ENCODE measurements at places on chromosomes 1 and 21. TPM values are rescaled to one million over a fixed set of nuclear protein-coding genes. Genes with fewer than 3 reads are reported as not detected.

GRCh38 chr1:16142383-16142995 is 13.4 kb downstream of the EPHA2 start:
- DNase-seq, result no peak

DNA sequence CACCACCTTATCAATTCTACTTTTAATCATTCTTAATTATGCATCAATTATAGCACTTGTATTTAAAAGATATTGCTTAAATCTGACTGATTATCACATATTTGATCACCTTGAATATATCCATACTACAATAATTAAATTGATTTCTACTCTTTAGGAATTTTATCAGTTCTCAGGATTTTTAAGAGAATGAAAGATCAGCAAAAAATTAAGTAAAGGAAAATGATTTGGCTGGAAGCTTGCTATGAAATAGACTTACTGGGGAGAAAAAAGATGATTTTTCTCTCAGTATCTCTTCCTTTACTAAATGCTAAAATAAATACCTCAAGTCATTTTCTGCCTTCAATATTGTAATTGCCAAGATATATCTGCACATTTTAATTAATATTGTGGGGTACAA is 848.6 kb downstream of the LTN1 start:
- DNase-seq, result no peak

Gene CD1D
- 0.79 TPM for total RNA-seq

Gene CFHR5
- total RNA-seq, result not detected

- no peak for DNase-seq
These were observed 82.5 kb downstream of the EDEM3 start for GRCh38 chr1:184672013-184672726.

Gene CD2
- total RNA-seq, result not detected

DNA sequence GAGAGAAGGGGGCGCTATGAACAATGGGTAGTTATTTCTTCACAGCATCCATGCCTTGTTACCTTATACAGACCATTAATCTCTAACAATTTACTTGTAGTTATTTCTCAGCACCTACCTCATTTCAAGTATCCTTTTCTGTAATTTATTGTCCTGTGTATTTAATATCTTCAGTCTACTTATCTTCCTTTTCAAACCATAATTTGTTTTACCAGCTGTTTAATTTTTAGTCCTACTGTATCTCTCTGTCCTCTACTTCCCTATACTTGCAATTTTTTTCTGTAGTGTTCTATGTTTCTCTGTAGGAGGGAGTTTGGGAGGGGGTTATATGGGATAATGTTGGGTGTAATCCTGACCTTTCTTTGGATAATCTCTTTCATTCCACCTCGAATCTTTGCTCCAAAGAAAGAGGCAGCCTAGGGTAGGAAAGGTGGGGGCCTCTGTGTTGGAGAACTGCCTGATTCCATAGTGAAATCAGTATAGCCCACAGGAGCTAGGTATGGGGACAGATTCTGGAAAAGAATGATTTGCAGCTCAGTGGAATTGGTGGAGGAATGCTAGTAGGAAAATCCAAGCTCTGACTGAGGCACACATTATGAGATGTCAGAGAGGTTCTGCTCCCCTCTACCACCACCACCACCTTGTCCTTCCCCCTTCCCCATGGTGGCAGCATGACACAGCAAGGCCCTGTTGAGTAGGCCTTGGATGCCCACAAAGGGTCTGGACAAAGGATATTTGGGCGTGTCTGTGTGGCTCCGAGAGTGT is 642 bp downstream of the MLLT11 start:
- DNase-seq, result peak; percentile 67

- DNase-seq, result no peak
These were observed 82.4 kb downstream of the OBSCN start for GRCh38 chr1:228289996-228290881.

Gene FAM43B
- total RNA-seq, result not detected

Gene PDPN
- 30.2 TPM for total RNA-seq

Gene CFAP74
- not detected for total RNA-seq

Gene SSR2
- total RNA-seq, result 233 TPM

DNA sequence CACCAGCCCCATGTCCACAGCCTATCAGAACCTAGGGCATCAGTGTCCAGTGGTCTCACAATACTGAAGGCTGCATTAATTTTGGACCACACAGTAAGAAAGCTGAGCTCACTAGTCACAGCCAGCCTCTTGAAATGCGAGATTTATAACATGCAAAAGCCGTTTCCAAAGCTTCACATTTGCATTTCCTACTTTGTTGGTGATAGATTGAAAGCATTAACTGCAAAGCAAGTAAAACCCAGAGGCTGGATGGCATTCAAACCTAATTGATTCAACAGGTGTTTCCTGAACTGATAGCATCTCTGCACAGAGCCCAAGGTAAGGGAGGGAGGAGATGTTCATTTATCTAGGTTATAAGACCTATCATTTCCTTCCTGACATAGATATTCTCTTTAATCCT is 410.1 kb downstream of the OMA1 start:
- DNase-seq, result no peak

Gene PLA2G2F
- not detected for total RNA-seq

- no peak for DNase-seq
These were observed 3.6 kb downstream of the OTUD7B start for GRCh38 chr1:150006881-150007421.

DNA sequence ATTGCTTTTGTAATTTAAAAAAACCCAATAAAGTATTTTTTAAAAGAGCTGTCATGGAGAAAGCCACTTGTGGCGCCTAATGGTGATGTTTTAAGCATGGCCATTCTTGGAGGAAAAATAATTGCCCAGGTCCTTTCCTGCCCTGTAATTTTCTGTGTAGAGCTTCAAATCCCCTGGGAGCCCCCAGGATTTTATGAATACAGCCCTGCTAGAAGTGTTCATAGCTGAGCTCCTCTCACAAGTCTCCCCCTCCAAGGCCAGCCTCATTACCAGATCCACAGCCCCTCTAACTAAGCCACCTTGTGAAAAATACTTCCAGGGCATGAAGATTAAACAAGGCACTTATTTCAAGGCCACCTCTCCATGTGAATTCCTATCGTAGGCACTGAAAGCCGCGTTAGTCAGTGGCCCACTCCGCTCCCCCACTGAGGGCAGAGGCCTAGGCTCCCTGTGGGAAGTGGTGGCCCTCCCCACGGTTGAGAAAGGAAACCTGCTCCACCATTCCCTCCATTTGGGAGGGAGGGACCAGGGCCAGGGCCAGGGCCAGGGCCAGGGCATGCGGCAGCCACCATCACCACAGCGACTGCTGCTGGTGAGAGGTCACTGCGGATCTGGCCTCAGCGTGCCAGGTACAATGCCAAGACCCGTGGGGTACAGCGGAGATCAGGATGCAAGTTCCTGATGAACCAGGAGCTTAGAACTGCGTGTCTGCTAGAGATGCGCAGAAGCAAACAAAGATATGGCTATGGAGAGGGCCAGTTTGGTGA is 83.1 kb downstream of the KCNN3 start:
- DNase-seq, result no peak

GRCh38 chr1:154765970-154766369 is 104.1 kb downstream of the KCNN3 start:
- peak; percentile 58 for DNase-seq
